ENCODE measurements at places on chromosomes 7 and 10.

GRCh38 chr7:147516391-147516790 is 1074.2 kb upstream of the C7orf33 start:
- DNase-seq = no peak

DNA sequence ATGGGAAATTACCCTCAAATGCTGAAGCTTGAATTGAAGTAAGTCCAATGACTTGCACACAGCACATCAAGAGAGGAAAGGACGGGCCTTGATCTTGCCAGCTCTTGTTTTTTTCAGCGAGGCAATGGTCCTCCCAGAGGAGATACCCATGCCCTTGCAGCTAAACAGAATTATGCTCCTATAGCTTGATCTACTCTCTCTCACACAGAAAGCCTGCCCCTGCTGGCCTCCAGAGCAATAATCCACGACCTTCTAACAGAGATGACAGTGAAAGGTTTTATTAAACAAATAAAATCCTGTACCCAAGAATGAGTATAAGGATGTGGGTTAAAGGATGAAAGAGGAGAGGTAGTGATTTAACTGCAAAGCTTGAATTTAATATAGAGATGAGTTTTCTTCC is 268.0 kb downstream of the ADRA2A start:
- DNase-seq = no peak

GRCh38 chr10:119335671-119336353 is 128.4 kb downstream of the GRK5 start:
- no peak for DNase-seq

DNA sequence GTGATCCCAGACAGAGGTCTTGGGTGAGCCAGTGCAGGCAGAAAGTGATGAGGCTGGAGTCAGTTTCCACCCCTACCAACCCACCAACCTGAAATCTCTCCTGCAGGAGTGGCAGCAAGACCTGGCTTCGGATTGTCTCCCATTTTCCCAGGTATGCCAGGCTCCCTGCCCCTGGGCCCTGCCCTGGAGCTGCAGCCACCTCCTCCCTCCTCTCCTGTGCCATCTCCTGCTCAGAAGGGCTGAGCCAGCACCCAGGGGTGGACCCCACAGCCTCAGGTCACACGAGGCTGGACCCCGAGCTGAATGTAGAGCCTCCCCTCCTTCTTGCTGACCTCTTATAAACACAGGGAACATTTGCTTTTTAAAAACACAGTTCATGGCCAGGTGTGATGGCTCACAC is 17.0 kb upstream of the LIMK1 start:
- no peak for DNase-seq

DNA sequence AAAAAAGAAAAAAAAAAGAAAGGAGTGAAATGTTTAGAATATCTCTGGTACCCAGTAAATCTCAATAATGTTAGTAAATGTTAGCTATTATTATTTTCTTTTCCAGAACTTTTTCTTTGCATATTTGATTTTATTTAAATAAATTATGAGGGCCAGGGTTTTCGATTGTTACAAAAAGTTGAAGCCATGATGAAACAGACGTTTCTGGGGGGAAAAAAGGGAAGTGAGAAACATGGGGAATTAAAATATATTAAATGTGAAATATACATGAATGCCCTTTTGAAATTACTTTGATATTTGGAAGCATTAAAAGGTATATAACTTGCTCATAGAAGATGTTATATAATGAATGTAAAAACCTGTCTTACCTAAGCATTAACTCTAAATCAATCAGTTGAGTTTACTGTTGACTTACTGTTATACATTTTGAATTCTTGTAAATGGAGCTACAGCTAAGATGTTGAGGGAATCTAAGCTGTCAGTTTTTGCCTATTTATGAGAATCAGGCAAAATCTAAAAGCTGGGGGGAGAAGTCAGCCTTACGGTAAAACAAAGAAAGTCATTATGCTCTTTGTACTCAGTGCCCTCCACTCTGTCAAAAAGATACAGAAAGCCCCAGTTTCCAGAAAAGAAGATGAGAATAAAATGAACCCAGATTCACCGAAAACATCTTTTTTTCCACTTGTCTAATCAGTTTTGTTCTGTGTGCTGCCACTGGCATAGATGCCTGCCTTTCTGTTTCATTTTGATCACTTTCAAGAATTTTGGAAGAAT is 30.0 kb upstream of the KDM7A start:
- DNase-seq = no peak

GRCh38 chr7:15829691-15830090 is 143.2 kb upstream of the MEOX2 start:
- DNase-seq = no peak

DNA sequence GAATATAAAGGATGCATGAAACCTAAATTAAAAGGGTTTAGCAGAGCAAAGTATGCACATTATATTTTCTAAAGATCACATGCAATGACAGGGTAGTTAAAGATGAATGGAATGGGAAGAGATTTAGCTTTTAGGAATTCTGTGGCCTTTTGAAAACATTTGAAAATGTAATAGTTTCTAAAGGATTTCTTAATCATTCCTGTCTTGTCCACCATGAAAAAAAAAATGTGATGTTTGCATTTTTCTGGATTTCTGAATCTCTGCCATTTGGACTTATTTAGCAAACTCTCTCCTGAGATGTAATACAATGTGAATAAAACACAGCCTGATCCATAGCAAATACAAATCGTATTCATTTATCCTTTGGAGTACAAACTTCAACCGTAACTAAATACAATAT is 126.6 kb upstream of the RAB11FIP2 start:
- DNase-seq = no peak

- DNase-seq = no peak
These were observed 102.6 kb downstream of the PARP12 start for GRCh38 chr7:139960157-139960556.

GRCh38 chr10:95245425-95246055 is 45.3 kb downstream of the PDLIM1 start:
- no peak for DNase-seq

DNA sequence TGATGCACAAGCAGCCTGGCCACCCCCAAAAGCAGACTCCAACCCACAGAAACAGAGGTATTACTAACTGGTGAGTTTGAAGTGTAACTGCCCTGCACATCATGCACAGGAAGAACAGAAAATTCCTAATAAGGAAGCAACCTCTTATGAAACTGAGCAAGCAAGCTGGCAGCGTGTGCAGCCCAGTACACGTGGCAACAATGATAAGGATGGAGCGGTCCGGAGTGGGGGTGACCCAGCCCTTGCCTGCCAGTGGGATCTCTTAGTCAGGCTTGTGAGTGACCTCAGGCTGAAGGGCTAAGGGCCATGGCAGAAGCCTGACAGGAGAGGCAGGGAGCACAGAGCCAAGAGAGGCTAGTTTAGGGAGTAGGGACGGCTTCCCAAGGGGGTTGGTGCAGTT is 22.1 kb upstream of the AOAH start:
- no peak for DNase-seq

GRCh38 chr7:98224701-98225181 is 13.5 kb downstream of the BHLHA15 start:
- DNase-seq = no peak

- DNase-seq = no peak
These were observed 676 bp downstream of the PLAC9 start for GRCh38 chr10:80133206-80133605.

DNA sequence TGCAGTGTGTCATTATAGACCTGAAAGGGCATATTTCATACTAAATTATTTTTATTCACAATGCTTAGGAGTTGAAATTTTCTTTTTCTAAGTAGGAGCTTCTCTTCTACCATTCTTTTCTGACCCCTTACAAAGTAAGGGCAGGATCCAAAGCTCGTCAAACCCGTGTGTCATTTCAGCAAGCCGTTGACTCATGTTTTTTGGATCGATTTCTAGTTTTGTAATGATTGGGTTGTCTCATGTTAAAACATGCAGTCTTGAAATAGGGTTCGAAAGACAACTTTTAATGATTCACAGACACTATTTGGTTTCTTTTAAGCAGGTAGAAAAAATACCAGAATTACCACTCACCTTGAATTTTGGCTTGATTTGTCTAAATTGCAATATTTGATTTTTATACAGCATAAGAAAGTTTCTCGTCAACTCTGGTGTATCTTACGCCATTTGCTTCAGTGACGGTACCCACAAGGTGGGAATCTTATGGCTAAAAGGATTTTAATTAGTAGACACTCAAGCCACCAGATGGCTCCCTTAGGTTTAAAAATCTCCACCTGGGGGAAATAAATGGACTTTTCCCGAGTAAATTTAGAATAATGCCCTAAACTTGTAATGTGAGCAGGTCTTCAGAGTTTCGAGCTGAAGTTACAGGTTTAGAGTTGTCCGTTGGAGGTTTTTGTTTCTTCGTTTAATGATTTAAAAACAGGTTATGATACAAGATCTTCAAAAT is 283.4 kb downstream of the CCDC3 start:
- DNase-seq = no peak

Measured in non-pigmented ciliary epithelial cell (primary cell).